ENCODE measurements at places on chromosomes 2 and 18.

GRCh38 chr2:159968279-159968900 lies 94.0 kb downstream of the PLA2R1 start:
- no peak for DNase-seq

DNA sequence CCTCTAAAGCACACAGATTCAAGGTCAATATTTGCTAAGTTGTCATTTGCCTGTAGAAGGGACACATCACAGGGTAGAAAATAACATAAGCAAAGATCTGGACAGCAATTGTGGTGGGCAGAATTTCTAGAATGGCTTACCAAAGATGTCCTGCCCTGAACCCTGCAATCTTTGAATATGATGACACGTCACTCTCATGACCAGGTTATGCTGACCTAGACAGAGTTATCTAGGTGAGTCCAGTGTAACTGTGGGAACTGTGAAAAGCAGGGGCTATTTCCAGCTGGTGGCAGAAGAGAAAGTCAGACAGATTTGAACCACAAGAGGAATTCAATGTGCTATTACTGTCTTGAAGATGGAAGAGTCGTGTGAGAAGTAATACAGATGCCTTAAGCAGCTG lies 112.3 kb upstream of the CNGA3 start:
- no peak for DNase-seq

- DNase-seq, result no peak
Observed at GRCh38 chr2:121611730-121612705, 37.2 kb downstream of the CLASP1 start.

GRCh38 chr2:108978709-108979111 lies 10.3 kb downstream of the EDAR start:
- DNase-seq, result no peak

Measured in activated gamma-delta T cell treated with Interleukin-2 at 50 U/mL for 16 hours (primary cell).